ENCODE measurements at places on chromosomes 1 and 21.
A peak's percentile ranks its signal among the peaks of the same experiment; 100 is the strongest.

GRCh38 chr21:29264721-29265120, 34.0 kb upstream of the BACH1 start:
- DNase-seq = no peak

DNA sequence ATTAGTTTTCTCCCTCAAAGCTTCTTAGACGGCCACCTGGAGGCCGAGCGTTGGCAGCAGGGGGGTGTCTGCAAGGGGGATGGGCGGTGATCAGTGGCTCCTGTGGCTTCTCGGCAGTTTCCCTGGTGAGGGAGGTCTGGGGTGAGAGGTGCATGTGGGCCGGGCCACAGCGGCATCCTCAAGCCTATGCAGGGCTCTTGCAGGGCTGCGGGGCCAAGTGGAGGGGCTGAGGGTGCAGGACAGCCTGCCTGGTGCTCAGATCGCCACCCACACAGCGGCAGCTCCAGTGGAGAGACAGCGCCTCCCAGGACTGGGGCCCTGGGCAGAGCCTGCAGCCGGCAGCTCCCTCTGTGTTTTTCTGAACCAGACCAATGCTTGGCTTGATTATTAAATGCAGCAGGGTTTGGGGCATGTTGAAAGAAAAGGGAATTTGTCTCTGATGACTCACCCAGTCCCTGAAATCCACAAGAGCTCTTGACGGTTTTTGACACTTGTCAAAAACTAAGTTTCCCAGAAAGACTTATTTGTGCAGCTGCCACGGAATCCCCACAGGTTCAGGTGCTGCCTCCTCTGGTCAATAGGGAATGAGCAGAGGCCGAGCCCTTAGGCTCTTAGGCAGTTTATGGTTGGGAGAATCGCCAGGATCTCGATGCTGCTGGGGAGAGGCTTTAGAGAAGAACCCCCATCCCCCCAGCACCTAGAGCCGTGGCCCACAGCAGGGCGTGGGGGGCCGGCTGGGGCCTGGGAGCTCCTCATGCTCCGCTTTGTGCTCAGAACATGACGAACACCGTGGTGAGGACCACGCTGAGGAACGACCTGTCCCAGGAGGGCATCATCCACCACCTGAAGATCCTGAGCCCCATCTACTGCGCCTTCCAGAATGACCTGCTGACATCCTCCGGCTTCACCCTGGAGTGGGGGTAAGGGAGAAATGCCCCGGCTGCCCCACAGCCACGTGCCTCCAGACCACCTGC, 54.7 kb downstream of the UMODL1 start:
- no peak for DNase-seq

DNA sequence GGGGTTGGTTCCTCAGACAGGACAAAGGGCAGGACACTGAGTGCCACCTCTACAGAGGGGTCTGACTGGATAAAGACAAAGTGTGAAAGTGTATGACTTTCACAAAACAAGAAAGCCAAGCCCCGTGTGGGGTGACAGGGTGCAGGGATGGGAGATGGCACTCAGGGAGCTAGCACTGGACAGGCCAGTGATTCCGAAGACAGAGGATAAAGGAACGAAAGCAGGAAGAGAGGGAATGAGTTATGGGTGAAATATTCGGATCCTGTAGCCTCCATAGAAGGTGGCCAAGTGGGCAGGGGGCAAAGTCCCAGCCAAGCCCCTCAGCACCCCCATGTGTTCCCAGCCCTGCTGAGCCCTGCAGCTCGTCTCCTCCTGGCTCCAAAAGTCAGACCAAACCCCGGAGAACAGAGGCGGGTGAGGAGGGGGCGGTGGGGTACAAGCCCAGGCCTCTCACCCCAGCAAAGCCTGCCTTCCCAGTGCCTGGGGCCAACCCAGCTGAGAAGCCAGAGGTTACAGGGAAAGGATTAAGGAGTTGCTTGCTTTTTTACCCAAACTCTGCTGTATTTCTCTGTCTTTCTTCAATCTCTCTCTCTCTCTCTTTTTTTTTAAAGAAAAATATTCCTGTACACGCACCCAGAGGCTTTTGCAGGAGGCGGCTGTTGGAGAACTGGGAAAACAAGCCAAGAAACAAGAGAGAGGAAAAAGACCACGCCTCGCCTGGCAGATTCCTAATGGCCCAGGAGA, 14.0 kb upstream of the WASF2 start:
- DNase-seq = no peak

DNA sequence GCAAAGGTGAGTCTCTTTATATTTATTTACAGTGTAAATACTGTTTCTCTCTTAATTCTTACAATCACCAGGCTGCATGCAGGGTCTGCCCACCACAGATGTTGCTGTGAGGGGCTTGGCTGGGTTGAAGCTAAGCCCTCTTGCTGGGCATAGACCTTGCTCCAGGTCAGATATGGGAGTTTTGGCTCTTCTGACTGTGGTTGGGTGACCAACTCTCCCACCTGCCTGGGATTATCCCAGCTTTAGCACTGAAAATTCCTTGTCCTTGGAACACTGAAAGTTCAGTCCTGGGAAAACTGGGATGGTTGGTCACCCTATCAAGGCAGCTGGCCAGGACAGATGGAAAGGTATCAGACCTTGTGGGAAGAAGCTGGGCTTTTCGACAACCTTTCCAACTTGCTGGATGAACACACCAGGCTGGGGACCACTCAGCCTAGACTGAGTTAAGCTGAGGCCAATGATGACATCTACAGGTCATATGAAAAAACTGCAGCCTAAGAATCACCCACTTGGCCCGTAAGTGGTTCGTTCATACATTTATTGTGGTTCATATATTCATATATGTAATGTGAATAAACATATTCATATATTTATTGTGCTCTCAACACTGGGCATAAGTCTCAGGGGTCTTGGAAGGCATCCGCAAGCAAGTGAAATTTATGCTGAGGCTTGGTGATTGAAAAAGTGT, 26.6 kb upstream of the HPDL start:
- peak; percentile 37 for DNase-seq

DNA sequence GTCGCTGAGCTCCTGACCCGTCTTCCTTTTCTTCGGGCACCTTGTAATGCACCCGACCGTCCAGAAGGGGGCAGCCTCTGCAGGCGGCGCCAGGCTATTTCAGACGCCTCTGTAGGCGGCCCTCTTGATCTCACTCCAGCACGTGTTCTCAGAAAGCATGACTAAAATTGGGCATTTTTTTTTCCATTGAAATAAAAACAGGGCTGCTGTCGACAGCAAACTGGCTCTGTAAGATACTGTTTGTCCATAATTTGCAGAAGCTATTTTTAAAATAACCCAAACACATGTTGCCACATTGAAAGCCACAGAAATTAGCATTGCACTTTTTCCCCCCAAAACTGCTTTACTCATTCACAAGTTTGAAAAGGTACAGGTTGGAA, 78.0 kb downstream of the STUM start:
- peak; percentile 87 for DNase-seq

- peak; percentile 18 for DNase-seq
Observed at GRCh38 chr1:247357781-247358211, 26.1 kb upstream of the ZNF496 start.

DNA sequence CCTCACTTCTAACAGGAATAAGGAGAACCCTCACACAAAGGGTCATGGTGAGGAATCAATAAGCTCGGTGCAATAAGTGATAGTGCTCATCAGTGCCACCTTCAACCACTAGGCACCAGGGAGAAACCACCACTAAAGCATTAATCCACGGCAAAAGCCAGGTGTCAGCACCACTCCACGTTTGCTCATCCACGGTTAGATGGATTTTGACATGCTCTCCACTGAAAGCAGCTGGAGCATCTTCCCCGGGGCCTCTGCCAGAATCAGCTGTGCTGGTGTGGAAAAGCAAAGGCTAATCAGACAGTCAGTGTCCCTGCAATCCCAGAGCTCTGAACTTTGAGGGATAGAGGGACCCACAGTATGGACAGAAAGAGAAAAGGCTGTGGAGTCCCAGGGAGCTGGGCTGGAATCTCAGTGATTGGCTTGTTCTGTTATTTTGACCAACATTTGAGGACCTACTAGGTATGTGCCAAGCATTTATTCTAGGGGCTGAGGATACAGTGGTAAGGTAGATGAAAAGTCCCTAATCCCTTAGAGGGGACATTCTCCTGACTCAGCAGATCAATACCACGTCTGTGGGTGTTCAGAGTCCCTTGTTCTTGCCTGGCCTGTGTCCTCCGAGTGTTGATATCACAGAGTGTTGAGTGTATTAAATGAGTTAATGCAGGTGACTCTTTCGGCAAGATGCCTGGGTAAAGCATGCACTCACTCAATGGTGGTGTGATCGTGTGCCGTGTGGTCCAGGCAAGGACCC, 41.3 kb downstream of the FHAD1 start:
- no peak for DNase-seq

DNA sequence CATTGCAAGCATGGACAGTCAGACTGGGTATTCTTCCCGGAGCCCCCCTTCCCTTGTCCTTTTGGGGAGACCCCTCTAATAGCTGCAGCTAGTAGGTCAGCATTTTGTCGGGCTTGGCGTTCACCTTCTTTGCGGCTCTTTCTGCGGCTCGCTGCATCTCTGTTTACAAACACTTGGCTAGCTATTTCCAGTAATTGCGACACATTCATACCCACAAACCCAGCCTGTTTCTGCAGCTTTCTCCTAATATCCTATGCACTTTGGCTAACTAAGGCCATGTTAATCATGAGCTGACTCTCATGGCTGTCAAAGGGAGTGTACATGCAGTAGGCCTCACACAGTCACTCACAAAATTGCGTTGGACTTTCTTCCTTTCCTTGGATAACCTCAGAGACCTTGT, 716.4 kb downstream of the AMY1C start:
- no peak for DNase-seq

- peak; percentile 48 for DNase-seq
Observed at GRCh38 chr21:42460391-42461184, 35.4 kb downstream of the RSPH1 start.

- DNase-seq = no peak
Observed at GRCh38 chr1:219427989-219428388, 184.9 kb downstream of the ZC3H11B start.

DNA sequence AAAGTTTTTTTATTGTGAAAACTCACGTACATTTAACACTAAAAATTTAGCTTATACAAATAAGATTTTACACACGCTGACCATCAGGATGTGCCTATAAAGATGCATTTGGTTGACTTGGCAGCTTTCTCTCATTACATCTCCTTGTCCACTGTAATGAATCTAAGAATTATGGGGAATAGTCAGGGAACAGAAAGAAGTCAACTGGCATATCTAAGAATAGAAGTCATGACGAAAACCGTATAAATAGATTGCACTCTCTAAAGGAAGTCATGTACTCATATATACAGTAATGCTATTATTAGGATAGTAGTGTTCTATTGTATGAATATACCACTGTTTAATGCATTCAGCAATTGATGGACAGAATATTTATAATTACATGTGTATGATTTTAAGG, 575.8 kb upstream of the B3GALT2 start:
- no peak for DNase-seq
